ENCODE measurements at places on chromosomes 2 and 18. TPM values are rescaled to one million over a fixed set of nuclear protein-coding genes. Genes with fewer than 3 reads are reported as not detected.

GRCh38 chr2:172751564-172751963, 15.9 kb downstream of the RAPGEF4 start:
- no peaks in the 10 kb centered on the region for H3K4me1 ChIP-seq
- no peak overlapping the region for H3K4me3 ChIP-seq
- DNase-seq = no peak
- H3K36me3 ChIP-seq = no peaks in the 10 kb centered on the region
- H3K27me3 ChIP-seq = no peaks in the 10 kb centered on the region
- H3K27ac ChIP-seq = no peak overlapping the region

DNA sequence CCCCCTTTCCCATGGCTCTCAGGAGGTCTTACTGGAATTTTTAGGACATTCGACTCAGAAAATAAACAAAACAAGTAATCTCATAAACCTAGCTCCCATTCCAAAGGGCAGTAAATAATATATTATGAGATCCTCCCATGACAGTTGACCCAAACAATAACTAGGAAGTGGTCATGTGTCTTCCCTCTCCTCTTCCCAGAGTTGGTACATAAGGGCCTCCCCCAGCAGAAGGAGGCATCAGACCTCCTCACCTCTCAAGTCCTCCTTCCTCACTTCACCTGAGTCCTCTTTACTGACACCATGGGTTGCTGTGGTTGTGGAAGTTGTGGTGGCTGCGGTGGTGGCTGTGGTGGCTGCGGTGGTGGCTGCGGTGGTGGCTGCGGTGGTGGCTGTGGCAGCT, at the start of gene SCYGR7:
SCYGR7 (plus strand) TSS at position 301 of the 400 bp plus-strand sequence; CDS start at position 301, 0 bp downstream.
- no peaks in the 10 kb centered on the region for H3K4me1 ChIP-seq
- no peaks in the 10 kb centered on the region for H3K27me3 ChIP-seq
- no peak within 1 kb of the TSS for H3K27ac ChIP-seq
- H3K36me3 ChIP-seq = no peaks in the 10 kb centered on the region
- no peak within 1 kb of the TSS for H3K4me3 ChIP-seq

CENPA gene
- not detected for total RNA-seq

RBFA gene
- 30.2 TPM for total RNA-seq

DNA sequence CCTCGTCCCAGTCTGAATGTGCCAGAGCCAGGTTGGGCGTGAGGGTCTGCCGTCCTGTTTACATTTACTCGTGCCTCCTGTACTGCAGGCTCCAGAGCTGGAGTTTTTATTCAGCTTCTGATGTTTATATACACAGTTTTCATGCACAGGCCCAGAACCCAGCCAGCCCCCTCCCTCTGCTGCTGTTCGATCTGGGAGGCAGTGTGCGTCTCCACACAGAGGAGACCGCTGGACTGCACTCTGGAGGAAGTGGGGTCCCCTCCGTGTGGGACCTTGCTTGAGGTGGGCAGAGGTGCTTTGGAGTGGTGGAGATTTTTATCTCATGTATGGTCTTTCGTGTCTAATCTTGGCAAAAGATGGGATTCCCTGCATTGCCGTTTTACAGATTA, 90.6 kb downstream of the GLI2 start:
- H3K4me1 ChIP-seq = peaks cover 12% of the 10 kb centered on the region
- H3K27ac ChIP-seq = no peak overlapping the region
- no peaks in the 10 kb centered on the region for H3K36me3 ChIP-seq
- DNase-seq = no peak

- no peak overlapping the region for H3K27ac ChIP-seq
- H3K4me3 ChIP-seq = no peak overlapping the region
- no peak for DNase-seq
- no peaks in the 10 kb centered on the region for H3K36me3 ChIP-seq
These were observed 330.7 kb downstream of the AGPS start for GRCh38 chr2:177723235-177723634.

CIB4 gene
- not detected for total RNA-seq

DNA sequence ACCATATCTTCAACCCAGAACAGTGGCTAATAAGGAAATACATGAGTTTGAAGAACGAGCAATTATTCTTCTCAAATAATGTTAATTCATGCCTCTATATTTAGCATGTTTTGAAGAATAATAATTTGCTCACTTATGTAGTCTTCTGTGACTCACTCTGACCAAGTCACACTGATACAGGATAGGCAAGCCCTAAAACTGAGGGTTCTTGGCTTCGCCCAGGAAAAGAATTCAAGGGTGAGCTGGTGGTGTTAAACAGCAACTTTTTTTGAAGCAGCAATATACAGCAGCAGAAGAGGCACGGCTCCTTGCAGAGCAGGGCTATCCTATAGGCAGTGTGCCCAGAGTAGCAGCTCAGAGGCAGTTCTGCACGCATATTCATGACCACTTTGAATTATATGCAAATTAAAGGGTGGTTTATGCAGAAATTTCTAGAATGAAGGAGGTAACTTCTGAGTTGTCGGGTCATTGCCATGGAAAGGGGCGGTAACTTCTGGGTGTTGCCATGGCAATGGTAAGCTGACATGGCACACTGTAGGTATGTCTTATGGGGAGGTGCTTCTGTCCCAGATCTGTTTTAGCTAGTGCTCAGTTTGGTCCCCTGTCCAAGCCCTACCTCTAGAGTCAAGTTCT, 200.6 kb downstream of the RND3 start:
- DNase-seq = no peak
- no peaks in the 10 kb centered on the region for H3K36me3 ChIP-seq
- no peaks in the 10 kb centered on the region for H3K27me3 ChIP-seq
- no peak overlapping the region for H3K27ac ChIP-seq
- no peak overlapping the region for H3K4me3 ChIP-seq

GPR39 gene
- total RNA-seq = not detected

- H3K27me3 ChIP-seq = no peaks in the 10 kb centered on the region
- H3K36me3 ChIP-seq = no peaks in the 10 kb centered on the region
- H3K4me3 ChIP-seq = no peak overlapping the region
- no peak for DNase-seq
These were observed 1.7 kb upstream of the C2orf42 start for GRCh38 chr2:70192516-70192915.

GRCh38 chr2:73111073-73112025, 1.4 kb downstream of the RAB11FIP5 start:
- H3K4me1 ChIP-seq = peaks cover 55% of the 10 kb centered on the region
- peak overlapping the region; percentile 97 for H3K27ac ChIP-seq
- no peak for DNase-seq
- no peaks in the 10 kb centered on the region for H3K36me3 ChIP-seq
- H3K4me3 ChIP-seq = peak overlapping the region; percentile 91
- no peaks in the 10 kb centered on the region for H3K27me3 ChIP-seq

DNA sequence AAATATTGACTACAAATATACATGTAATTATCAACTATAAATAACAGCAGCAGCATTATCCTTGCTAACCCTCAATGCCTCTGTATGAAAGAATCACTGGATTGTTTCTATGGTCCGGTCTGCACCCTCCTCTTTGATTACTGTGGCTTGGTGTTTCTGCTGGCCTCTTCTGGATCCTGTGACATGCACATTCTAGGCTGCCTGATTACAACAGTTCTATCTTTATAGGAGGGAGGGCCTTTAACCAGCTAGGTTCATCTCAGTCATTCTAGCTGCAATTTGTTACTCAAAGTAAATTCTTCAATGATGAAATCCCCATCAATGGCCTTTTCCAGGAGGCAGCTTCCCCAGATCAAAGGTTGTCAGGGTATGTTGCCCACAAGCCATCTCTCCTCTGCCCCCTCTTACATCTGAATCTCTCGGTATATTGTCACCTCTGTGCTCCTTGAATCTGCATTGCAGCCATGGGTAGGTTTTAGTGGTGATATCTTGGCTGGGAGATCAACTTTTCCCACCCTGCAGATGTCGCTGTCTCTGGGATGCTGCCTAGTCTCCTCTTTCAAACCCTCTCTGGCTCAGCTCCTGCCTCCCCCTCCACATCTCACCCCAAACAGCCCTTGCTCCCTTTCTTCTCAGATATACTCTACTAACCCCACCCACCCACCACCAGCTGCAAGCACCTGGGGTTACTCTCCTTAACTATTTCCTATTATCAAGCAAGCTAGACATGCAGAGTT, 106.2 kb upstream of the BZW1 start:
- H3K4me1 ChIP-seq = no peaks in the 10 kb centered on the region
- H3K36me3 ChIP-seq = no peaks in the 10 kb centered on the region
- DNase-seq = no peak
- H3K27ac ChIP-seq = no peak overlapping the region
- H3K27me3 ChIP-seq = no peaks in the 10 kb centered on the region
- no peak overlapping the region for H3K4me3 ChIP-seq

- no peaks in the 10 kb centered on the region for H3K27me3 ChIP-seq
- H3K27ac ChIP-seq = peak overlapping the region; percentile 63
- H3K4me3 ChIP-seq = no peak overlapping the region
- H3K36me3 ChIP-seq = no peaks in the 10 kb centered on the region
- H3K4me1 ChIP-seq = peaks cover 16% of the 10 kb centered on the region
These were observed 13.3 kb upstream of the RAB17 start for GRCh38 chr2:237603718-237604362.

LHCGR gene
- total RNA-seq = not detected

PRKAG3 gene
- total RNA-seq = not detected

- DNase-seq = no peak
- H3K27me3 ChIP-seq = no peaks in the 10 kb centered on the region
- peaks cover 24% of the 10 kb centered on the region for H3K4me1 ChIP-seq
- peaks cover 27% of the 10 kb centered on the region for H3K36me3 ChIP-seq
- no peak within 1 kb of the TSS for H3K4me3 ChIP-seq
These were observed at the start of gene MPP4 for GRCh38 chr2:201698588-201699226. TSS of gene MPP4 (minus strand) at chr2:201698644. CDS start at chr2:201693954, 4,690 bp downstream.

GRCh38 chr2:219252570-219252899, 508 bp upstream of the TUBA4B start:
- peak overlapping the region; percentile 69 for H3K4me3 ChIP-seq
- peaks cover 71% of the 10 kb centered on the region for H3K4me1 ChIP-seq
- no peaks in the 10 kb centered on the region for H3K27me3 ChIP-seq
- H3K36me3 ChIP-seq = peaks cover 14% of the 10 kb centered on the region
- peak overlapping the region; percentile 81 for H3K27ac ChIP-seq
- no peak for DNase-seq

DNA sequence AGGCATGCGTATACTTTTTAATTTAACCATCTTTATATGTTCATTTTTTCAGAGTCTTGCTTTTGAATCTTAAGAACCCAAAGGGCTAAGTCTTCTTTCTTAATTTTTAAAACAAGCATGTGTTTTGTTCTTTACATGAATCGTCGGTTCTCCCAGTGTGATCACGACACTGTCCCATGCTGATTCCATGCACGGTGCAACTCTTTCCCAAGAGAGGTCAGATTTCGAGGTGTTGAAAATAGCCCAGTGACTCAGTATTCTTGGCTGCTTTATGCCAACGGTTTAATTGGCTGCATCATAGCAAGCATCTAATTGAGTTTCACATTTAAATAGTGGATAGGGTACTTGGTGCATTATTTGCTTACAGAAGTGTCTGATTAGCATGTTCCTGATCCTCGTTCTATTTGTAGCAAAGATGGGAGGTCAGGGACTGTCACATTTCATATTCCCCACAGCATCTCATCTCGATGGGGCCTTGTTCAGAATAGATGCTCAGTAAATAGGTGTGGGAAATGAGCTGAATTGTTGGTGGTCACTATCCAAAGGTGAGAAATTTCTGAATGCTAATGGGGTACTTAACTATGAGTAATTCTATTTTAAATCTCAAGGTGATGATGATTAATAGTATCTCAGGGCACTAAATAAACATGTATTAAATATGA, 2.8 kb downstream of the NPAS2 start:
- no peaks in the 10 kb centered on the region for H3K36me3 ChIP-seq
- DNase-seq = no peak
- H3K4me1 ChIP-seq = peaks cover 35% of the 10 kb centered on the region
- peak overlapping the region; percentile 3 for H3K27ac ChIP-seq

GRCh38 chr2:10028988-10029874, 14.1 kb upstream of the KLF11 start:
- peak overlapping the region; percentile 50 for H3K27ac ChIP-seq
- H3K36me3 ChIP-seq = no peaks in the 10 kb centered on the region
- DNase-seq = no peak
- no peaks in the 10 kb centered on the region for H3K27me3 ChIP-seq
- peaks cover 21% of the 10 kb centered on the region for H3K4me1 ChIP-seq

PARD3B gene
- total RNA-seq = 12.3 TPM

DNA sequence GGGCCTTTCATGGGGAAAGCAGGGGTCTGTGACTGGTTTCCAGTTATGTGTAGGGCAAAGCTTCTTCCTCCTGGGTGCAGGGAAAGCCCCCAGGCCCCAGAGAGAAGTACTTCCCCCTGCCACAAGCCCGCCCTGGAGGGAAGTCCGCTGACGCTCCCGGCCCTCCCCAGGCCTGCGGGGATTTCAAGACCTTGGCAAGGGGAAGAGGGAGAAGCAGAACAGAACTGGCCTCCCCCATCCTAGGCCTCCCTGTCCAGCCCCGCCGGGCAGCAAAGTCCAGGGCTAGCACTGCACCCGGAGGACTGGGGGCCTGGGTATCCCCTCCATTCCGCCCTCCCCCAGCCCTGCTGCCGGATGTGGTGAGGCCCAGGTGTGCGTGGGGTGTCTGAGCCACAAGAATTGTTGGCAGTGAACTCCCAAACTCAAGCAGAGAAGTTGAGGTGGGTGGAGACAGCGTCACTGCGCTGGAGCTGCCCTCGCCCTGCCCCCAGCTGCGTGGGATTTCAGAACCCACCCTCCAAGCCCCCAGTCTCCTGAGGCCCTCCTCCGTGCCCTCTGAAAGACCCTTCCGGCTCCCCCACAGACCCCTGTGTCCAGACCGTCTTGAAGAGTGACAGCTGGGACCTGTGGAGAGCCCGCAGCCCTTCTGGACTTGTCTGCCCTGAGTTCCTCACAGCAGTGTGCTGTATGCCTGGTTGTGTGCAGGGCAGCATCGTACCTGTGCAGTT, 1.1 kb upstream of the DUSP2 start:
- no peak overlapping the region for H3K4me3 ChIP-seq
- DNase-seq = no peak
- no peaks in the 10 kb centered on the region for H3K27me3 ChIP-seq

IL36B gene
- not detected for total RNA-seq

DNA sequence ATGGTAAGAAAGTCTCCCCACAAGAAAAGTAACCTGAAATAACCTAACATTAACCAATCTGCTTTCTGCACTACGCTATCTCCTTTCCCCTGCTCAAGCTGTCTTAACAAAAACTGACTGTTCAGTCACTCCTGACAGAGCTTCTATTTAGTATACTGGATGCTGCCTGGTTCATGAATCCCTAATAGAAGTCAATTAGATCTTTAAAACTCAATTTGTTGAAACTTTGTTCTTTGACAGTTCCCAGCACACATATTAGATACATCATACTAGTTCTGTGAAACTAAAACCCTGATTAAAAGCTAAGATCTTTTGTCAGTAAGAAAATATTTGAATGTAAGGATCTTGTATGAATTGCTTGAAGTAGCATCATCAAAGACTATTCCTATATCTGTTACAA, 287.4 kb downstream of the RBM43 start:
- no peak for DNase-seq
- H3K4me1 ChIP-seq = no peaks in the 10 kb centered on the region
- H3K27me3 ChIP-seq = no peaks in the 10 kb centered on the region
- no peaks in the 10 kb centered on the region for H3K36me3 ChIP-seq

DNA sequence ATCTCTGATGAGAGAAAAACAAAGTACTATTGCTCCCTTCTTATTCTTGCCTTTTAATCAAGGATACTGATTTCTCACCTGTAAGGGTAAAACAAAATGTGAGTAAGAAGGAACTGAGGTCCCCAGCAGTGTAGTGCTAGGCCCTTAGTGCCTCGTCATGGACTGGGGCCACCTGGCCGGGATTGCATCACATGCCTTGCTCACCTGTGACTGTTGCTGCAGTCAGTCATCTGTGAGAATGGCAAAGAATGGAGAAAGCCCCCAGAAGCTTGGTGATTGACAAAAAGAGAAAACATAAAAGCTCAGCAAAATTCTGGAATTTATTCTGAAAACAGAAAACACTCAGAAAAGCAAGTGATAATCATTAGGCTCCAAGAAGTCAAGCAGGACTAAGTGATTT, 63.4 kb downstream of the SPATS2L start:
- H3K4me3 ChIP-seq = no peak overlapping the region
- no peak for DNase-seq
- no peaks in the 10 kb centered on the region for H3K36me3 ChIP-seq
- no peak overlapping the region for H3K27ac ChIP-seq
- peaks cover 59% of the 10 kb centered on the region for H3K4me1 ChIP-seq

Measured in vagina (tissue), 2 donors.